ENCODE measurements at places on chromosomes 1 and 21.
A peak's percentile ranks its signal among the peaks of the same experiment; 100 is the strongest.

GRCh38 chr21:45354970-45355369, 50.0 kb upstream of the COL18A1 start:
- DNase-seq: no peak

DNA sequence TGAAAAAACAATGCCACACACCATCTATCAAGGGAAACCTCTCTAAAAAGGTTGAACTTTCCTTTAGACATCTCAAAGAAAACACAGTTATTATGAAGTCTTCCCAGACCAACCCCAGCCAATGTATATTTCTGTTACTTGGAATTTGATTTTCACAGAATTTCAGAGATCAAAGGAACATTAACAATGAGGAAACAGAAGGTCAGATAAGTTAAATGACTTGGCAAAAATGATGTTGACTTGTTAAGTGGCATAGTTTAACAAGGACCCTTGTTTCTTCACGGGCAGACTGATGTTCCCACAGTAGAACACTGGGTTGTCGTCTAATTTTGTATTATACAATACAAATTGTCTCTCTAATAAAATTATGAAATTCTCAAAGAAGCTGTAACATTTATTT, 29.0 kb downstream of the NME7 start:
- no peak for DNase-seq

GRCh38 chr1:164660412-164660772, 101.4 kb downstream of the PBX1 start:
- no peak for DNase-seq

GRCh38 chr1:94105957-94106529, 14.9 kb downstream of the ABCA4 start:
- DNase-seq: no peak

- no peak for DNase-seq
Observed at GRCh38 chr21:46393451-46393940, 65.2 kb upstream of the DIP2A start.

GRCh38 chr1:46607345-46608130, 3.5 kb upstream of the MKNK1 start:
- no peak for DNase-seq

DNA sequence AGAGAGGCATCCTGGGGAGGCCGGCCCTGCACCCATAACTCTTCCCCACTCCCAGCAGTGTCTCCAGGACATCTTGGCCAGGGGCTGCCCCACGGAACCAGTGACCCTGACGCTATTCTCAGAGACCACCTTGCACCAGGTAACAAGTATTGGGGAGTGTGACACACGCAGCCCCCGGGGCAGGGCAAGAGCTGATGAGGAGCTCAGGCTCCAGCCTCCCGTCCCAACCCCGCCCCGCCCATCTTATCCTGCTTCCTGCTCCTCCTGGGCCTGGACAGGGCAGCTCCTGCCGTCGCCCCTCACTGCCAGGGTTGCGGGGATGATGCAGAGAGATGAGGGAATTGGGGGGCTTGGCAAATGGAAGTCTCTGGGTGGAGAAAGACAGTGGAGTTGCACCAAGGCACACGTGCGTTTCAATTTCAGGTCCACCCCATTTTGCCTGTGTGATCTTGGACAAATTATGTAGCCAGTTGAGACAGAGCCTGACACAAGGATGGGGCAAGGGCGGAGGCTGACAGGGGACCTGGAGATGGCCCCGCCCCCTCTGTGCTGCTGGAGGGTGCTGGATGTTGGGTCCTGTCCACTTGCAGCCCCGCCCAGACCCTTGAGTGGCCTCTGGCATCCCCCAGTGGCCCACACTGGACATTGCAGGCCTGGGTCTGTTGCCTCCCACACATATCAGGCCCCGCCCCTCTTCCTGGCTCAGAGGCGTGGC, 10.7 kb downstream of the CLCNKA start:
- peak; percentile 95 for DNase-seq

DNA sequence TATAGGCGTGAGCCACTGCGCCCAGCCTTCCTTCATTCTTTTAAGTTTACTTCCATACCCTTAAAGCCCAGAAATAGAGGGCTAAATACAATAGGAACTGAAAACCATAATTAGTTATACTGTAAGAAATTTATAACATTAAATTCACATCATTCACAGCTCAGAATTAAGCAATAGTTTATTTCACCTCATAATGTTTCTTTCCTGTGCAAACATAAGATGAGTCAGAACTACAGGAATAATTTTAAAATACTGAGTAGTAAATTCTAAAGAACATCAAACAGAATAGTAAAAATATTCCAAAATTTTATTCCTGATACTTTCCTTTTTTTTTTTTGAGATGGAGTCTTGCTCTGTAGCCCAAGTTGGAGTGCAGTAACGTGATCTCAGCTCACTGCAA, 24.1 kb downstream of the POGZ start:
- no peak for DNase-seq

GRCh38 chr21:26550326-26550725, 22.8 kb downstream of the CYYR1 start:
- DNase-seq: peak; percentile 11

DNA sequence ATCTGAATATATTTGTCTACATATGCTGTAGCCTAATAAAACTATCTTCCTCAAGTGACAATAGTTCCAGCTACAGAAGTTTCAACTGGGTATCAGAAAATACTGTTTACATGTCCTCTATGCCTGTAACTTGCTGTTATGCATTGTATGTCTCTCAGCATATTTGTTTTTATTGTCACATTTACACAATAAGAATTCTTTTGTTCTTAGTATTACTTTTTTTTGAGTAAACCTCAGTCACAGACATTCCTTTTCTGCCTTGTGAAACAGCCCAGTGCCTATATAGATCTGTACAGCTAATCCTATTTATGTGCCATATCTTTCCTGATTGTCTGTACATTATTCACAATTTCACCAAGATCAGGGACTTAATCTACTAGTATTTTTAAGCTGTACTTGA, 565.2 kb downstream of the NEGR1 start:
- no peak for DNase-seq

GRCh38 chr1:87684713-87685205, 356.1 kb downstream of the LMO4 start:
- peak; percentile 11 for DNase-seq

GRCh38 chr1:2635361-2636010, 2.7 kb upstream of the MMEL1 start:
- DNase-seq: no peak

All from WERI-Rb-1 (cell line).